ENCODE measurements at places on chromosomes 5 and 9. TPM values are rescaled to one million over a fixed set of nuclear protein-coding genes. Genes with fewer than 3 reads are reported as not detected.

The ITK gene
- not detected for total RNA-seq

The NAIP gene
- total RNA-seq = 0.96 TPM

The HTR1A gene
- not detected for total RNA-seq

The COL5A1 gene
- 254 TPM for total RNA-seq

The CLTB gene
- 95.0 TPM for total RNA-seq

The GRIN1 gene
- under 0.01 TPM for total RNA-seq

The OLFML2A gene
- total RNA-seq = 0.56 TPM

The WDR38 gene
- total RNA-seq = not detected

The NR2F1 gene
- total RNA-seq = 33.2 TPM

The JAKMIP2 gene
- total RNA-seq = under 0.01 TPM

The APBA1 gene
- total RNA-seq = 2.5 TPM

The MEF2C gene
- total RNA-seq = 31.3 TPM

The CA9 gene
- 0.38 TPM for total RNA-seq

The ELAVL2 gene
- not detected for total RNA-seq

The KCTD16 gene
- total RNA-seq = 2.3 TPM

The RPS23 gene
- total RNA-seq = 3,517 TPM

The PHAX gene
- 75.8 TPM for total RNA-seq

The FGF18 gene
- not detected for total RNA-seq

The RANBP3L gene
- not detected for total RNA-seq

The MARCHF6 gene
- 69.9 TPM for total RNA-seq

The PCDH12 gene
- total RNA-seq = 0.56 TPM

The AQP7 gene
- not detected for total RNA-seq
